ENCODE measurements at places on chromosomes 7 and 10.
A peak's percentile ranks its signal among the peaks of the same experiment; 100 is the strongest.

- no peak for DNase-seq
Measured at GRCh38 chr7:41010967-41011366, 691.9 kb downstream of the INHBA start.

- DNase-seq = no peak
Measured at GRCh38 chr10:71748671-71749191, 24.6 kb downstream of the VSIR start.

GRCh38 chr10:54120806-54121205 is 680.2 kb downstream of the PCDH15 start:
- no peak for DNase-seq

- DNase-seq = no peak
Measured at GRCh38 chr10:52635651-52636050, 136.9 kb downstream of the MBL2 start.

- DNase-seq = no peak
Measured at GRCh38 chr10:80471715-80472233, 17.7 kb downstream of the TSPAN14 start.

DNA sequence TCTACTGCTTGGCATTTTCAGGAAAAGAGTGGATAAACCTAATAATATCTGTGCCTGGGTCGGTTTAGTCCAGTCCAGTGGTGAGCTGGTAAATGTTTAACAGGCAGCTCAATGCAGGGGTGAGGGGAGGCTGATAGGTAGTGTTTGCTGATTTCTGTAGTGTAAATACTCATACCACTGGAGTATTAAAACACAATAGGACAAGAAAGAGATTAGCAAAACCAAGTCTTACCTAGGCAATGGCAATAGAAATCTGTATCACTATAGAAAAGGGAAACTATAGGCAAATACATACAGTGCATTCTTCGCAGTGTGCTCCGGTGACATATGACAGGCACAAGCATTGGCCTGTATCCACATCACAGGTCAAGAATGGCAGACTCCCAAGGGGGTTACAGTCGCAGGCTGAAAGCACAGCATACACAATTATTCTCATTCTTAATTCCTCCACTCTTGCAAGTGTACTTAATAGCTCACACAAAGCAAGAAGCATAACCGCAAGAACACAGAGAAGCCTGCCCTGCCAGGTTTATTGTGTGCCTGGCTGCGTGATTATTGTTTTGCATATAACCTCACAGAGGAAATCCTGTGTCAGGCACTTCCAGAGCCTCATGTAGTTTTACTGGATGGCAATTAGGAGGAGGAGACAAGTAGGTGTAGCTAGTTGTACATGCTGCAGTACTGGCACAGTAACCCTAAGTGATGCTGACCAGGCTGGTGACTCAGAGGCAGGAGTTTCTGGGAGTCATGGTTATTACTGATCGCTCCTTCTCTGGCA is 35.0 kb downstream of the LAMB4 start:
- DNase-seq = peak; percentile 75

GRCh38 chr10:101959346-101959916 is 96.5 kb downstream of the ARMH3 start:
- no peak for DNase-seq

Measured in fibroblast of skin of left biceps (primary cell).